ENCODE measurements at places on chromosomes 4 and X. TPM values are rescaled to one million over a fixed set of nuclear protein-coding genes. Genes with fewer than 3 reads are reported as not detected.

SLC10A4 gene
- not detected for total RNA-seq

ARX gene
- not detected for total RNA-seq

EFHC2 gene
- total RNA-seq = not detected

VEGFC gene
- not detected for total RNA-seq

PASD1 gene
- total RNA-seq = not detected

DMRTC1 gene
- not detected for total RNA-seq

Measured in activated CD8-positive, alpha-beta memory T cell treated with anti-CD3 and anti-CD28 coated beads for 36 hours (primary cell).